ENCODE measurements at places on chromosomes 4 and X. TPM values are rescaled to one million over a fixed set of nuclear protein-coding genes. Genes with fewer than 3 reads are reported as not detected.

- peak; percentile 73 for DNase-seq
These were observed 44.1 kb upstream of the SH3RF1 start for GRCh38 chr4:169314906-169315305.

DNA sequence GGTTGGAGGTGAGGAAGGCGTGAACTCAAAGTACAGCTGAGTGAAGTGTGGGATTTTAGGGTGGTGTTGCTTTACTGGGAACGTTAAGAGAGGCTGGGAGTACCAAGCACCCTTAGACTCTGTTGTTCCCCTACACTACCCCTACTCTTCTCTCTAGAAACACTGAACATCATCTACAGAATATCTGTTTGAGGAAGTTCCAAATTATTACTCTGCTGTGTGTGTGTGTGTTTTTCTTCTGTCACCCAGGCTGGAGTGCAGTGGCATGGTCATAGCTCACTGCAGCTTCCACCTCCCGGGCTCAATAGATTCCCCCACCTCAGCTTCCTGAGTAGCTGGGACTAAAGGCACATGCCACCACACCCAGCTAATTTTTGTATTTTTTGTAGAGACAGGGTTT is 76.7 kb upstream of the AP1S2 start:
- DNase-seq = no peak

GRCh38 chr4:123415977-123416376 is 19.4 kb downstream of the SPRY1 start:
- no peak for DNase-seq

DNA sequence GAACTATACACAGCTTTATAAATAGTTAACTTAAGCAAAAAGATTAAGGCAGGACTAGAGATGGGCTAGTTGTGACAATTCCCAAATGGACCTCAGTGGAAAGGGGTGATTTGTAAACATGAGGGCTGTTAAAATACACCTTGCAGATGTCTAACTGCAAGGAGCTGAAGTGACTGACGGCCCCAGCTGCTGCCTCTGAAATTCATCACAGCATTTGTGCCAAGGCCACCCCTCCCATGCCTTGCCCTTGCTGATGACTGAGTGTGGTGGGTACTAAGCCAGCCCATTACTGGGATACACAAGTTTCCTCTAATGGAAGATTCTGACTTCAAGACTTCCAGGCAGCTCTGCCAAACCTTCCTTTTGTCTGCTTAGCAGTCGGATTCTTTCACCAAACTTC is 23.7 kb upstream of the EGFL6 start:
- no peak for DNase-seq

DNA sequence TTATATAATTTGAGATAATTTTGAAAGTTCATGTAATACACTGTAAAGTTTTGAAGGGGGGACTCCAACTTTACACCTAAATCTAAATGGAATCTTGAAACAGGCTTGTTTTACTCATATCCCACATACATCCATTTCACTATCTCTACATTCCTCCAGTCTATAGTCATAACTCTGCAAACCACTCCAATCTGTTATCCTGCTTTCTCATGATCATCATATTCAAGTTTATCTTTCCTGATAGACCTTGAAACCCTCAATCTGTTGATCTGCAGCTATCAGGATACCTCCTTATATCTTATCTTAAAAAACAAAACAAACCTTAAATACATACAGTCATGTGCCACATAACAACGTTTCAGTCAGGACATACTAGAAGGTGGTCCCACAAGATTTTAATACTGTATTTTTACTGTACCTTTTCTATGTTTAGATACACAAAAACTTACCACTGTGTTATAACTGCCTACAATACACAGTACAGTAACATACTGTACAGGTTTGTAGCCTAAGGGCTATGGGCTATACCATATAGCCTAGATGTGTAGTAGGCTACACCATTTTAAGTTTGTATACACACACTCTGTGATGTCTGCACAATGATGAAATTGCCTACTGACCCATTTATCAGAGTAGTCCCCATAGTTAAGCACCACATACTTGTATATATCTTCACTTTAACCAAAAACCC is 14.0 kb downstream of the CHIC2 start:
- no peak for DNase-seq

GRCh38 chr4:6523251-6523650 is 50.8 kb upstream of the PPP2R2C start:
- DNase-seq = no peak

DNA sequence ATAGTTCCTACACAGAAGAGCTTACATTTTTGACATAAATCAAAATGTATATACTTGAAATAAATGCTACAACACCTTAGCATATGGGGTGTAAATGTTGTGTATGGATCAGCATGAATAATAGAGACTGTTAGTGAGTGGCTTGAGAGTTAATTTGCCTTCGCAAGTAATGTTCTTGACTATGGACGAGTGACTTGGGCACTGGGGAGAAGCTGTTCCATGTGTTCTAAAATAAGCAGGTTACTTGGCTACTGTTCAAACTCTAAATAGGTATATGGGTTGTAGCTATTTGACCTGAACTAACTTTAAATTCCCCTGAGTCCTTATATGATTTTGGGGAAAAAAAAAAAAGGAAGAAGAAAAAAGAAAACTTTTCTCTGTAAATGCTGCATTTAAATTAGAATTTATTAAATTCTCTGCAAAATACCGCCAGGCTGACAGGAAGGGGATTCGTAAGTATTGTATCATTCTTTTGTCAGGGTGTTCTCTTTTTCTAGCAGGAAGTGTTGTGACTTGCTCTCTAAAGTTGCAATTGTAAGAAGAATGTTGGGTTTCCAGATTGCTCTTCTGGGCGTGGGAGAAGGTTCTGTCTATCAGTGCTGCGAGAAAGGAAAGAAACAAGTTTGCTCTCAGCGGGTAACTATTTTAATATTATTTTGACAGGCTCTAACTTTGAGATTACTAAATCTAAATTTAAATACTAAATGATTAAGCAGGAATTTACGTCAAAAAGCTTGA is 32.2 kb downstream of the PLS3 start:
- DNase-seq = no peak

- DNase-seq = no peak
These were observed 57.1 kb downstream of the PDLIM5 start for GRCh38 chr4:94508806-94509205.

- DNase-seq = no peak
These were observed 30.8 kb upstream of the C1GALT1C1 start for GRCh38 chrX:120660637-120661036.

DNA sequence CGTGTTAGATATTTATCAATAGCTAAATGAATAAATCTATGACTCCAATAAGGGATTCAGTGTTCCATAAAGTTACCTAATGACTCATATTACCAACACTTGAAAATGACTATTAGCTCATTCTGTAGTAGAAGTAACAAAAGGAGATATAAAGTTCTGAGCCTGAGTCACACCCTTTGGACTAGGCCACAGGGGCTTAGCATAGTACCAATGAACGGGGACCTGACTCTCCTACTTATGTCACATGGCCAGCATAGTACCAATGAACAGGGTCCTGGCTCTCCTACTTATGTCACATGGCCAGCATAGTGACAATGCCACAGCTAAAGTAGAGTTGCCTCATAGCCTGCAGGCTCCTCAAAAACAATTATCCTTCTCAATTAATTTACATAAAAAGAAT is 43.7 kb downstream of the MAGEB16 start:
- no peak for DNase-seq

GRCh38 chr4:47485768-47486167 is 693 bp downstream of the ATP10D start:
- peak; percentile 22 for DNase-seq

DNA sequence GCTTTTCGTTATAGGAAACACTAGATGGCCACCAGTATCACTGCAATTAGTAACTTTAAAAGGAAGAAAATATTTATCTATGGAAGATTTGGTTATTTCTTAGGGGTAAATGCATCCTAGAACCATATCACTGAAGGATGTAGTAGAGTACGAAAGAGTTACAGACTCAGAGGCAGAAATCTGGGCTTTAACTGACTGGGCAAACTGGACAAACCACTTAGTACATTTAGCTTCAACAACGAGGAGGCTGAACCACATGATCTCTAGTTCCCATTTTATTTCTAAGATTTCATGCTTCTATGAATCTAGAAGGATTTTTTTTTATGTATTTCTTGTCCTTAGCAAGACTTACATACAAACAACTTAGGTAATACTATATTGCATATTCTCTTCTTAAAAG is 93.0 kb downstream of the SMARCA5 start:
- no peak for DNase-seq

- DNase-seq = no peak
These were observed 8.2 kb downstream of the NAA11 start for GRCh38 chr4:79317711-79318110.

DNA sequence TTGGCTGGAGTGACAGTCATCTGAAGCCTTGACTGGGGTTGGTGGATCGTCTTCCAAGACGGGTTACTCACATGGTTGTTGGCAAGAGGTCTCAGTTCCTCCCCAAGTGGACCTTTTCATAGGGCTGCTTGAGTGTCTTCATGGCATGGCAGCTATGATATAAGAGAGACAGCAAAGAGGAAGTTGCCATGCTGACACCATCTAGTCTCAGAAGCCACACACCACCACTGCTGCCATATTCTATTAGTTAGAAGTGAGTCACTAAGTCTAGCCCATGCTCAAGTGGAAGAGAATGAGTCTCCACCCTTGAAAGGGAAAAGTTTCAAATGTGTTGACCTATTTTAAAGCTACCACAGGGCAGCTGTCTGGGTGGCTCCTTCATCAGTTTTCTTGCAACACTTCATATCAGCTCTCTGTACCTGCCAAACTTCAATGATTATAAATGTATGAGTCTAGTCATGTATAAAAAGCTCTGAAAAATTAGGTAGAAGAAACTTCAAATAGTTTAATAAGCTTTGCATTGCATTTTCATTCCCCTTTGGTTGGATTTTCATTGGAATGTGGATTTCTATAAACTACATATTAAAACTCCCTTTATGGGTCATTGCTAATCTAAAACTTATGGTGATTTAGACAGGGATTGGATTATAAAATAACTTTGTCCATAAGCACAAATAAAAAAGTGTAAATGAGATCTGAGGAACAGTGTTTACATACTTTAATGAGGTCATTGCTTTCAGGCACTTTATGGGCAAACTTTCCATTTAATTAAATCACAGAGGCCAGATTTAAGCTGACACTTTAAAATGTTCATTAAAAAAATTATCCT is 68.0 kb upstream of the ATXN3L start:
- DNase-seq = no peak

- peak; percentile 91 for DNase-seq
These were observed 492 bp upstream of the NKX3-2 start for GRCh38 chr4:13544606-13545393.

DNA sequence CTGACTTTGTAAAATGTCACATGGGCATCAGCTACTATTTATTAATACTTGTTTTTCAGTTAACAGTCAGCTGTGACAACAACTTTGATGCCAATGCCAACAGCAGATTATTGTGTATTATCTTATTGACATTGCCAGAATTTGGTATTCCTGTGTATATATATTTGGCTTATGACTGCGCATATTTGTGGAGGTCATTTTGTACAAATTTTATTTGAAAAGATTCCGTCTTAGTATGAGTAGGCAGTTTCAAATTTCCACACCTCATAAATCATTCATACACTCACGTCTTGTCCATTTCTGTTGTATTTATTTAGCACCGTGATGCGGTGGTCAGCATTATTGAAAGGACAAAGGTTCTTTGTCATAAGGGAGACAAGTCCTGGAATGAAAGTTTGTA is 558.2 kb upstream of the NDST4 start:
- DNase-seq = no peak

- DNase-seq = no peak
These were observed 41.9 kb downstream of the PCDH19 start for GRCh38 chrX:100368167-100368566.

GRCh38 chrX:20393944-20394343 is 127.2 kb upstream of the RPS6KA3 start:
- DNase-seq = no peak

GRCh38 chrX:103092942-103093341 is at the start of gene NXF3:
TSS of gene NXF3 (minus strand) at chrX:103093143. CDS start at chrX:103093023, 120 bp downstream.
- no peak for DNase-seq

PNCK gene
- polyA plus RNA-seq = 7.7 TPM

CLTRN gene
- 0.52 TPM for polyA plus RNA-seq

TMSB15C gene
- 4.8 TPM for polyA plus RNA-seq

ADAM29 gene
- polyA plus RNA-seq = not detected

PAGE2 gene
- polyA plus RNA-seq = not detected

CNGA1 gene
- polyA plus RNA-seq = 0.38 TPM

CWH43 gene
- 2.2 TPM for polyA plus RNA-seq

NHS gene
- 2.1 TPM for polyA plus RNA-seq

TCEAL7 gene
- 410 TPM for polyA plus RNA-seq

GYG2 gene
- 4.2 TPM for polyA plus RNA-seq

GPR34 gene
- 6.7 TPM for polyA plus RNA-seq

ATP11C gene
- polyA plus RNA-seq = 15.5 TPM

Measured in muscle of back (tissue), 13 donors.